ENCODE measurements at places on chromosomes 13 and 19.

GRCh38 chr13:112058941-112059340, 8.0 kb upstream of the SOX1 start:
- DNase-seq = no peak

- no peak for DNase-seq
These were observed 72.6 kb downstream of the DNAJC3 start for GRCh38 chr13:95749545-95749944.

GRCh38 chr19:36819130-36819630, 19.0 kb downstream of the ZNF790 start:
- DNase-seq = no peak

DNA sequence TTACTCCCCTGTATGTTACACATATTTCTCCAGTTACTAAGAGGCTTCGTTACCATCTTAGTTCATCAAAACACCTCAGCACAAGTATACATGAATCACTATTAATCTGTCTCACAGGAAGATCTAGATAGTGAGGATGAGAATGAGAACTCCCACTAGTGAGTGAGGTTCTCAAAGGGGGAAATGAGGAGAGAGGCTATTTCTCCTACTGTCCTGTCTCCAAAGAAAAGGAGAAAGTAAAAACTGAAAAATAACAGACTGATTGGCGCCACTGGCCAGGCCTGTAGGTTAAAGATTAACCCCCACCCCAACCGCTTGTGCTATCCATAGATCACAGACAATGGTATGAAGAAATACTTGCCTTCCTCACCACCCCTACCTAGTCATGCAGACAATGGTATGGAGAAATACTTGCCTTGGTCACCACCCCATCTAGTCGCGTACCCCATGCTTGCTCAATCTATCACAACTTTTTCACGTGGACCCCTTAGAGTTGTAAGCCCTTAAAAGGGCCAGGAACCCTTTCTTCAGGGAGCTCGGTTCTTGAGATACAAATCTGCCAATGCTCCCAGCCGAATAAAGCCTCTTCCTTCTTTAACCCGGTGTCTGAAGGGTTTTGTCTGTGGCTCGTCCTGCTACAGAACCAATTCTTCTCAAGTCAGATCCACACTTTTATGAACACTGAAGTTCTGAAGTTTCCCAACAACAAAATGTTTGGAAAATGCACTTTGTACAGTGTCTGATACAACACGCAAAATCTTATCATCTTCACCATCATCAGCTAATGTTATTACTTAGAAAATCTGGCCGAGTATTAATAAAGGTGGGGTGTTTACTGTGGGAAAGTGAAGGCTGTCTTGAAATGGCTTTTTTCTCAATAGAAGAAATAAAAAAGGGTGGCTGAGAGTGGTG, 598.1 kb downstream of the UQCRFS1 start:
- no peak for DNase-seq

GRCh38 chr19:14218620-14219330, 12.8 kb upstream of the ADGRL1 start:
- no peak for DNase-seq

GRCh38 chr13:81986308-81986707, 1645.4 kb upstream of the SPRY2 start:
- DNase-seq = no peak

GRCh38 chr13:31009166-31009565, 76.7 kb downstream of the TEX26 start:
- no peak for DNase-seq

DNA sequence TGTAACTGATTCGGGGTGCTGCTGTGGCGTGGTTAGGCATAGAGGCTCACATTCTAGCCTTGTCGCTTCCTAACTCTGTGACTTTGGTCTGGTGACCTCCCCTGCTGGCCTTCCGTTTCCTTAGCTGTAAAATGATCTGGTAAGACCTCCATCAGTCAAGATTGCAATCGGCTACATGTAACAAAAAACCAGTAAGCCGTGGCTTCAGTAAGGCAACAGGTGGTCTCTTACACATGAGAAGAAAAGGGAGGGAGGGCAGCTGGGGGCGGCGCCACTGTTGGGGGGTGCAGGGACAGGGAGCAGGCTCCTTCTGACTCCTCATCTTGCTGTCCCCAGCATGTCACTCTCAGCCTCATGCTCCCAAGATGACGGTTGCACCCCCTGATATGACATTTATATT, 148.0 kb downstream of the SIPA1L3 start:
- no peak for DNase-seq

- DNase-seq = peak; percentile 53
These were observed 89.4 kb downstream of the PCCA start for GRCh38 chr13:100178309-100178708.

- no peak for DNase-seq
These were observed 88.4 kb upstream of the KLF5 start for GRCh38 chr13:72970301-72970880.

- no peak for DNase-seq
These were observed 19.2 kb downstream of the FCGBP start for GRCh38 chr19:39915101-39915847.

DNA sequence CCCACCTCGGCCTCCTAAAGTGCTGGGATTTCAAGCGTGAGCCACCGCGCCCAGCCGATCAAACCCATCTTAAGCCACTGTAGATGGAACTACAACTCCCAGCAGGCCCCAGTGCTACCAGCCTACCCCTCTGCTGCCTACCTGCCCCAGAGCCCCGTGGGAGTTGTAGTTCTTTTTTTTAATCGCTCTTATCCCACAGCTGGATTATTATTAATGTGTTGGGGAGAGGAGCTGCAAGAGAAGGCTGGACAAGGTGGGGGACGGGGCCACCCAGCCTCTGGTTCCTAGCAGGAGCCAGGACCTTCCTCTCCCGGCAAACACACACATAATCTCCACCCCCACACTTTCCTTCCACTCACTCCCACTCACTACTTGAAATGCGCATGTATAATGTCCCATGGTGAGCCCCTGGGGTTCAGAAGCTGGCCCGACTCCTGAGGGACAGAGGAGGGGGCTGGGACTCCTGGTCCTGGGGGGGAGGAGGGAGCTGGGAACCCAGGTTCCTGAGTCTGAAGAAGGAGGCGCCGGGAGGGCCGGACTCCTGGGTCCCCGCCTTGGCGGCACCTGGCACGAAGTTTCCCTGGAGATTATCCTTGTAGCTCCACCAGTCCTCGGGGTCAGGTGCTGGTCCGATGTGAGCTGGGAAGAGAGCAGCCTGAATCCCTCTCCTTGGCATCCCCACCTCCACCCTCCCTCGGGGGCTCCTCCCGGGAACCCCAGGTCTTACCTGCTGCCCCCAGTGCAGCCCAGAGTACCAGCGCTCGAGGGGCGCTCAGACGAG, 958 bp downstream of the CA11 start:
- peak; percentile 70 for DNase-seq

- DNase-seq = no peak
These were observed 79.5 kb downstream of the COL4A1 start for GRCh38 chr13:110227416-110227815.

DNA sequence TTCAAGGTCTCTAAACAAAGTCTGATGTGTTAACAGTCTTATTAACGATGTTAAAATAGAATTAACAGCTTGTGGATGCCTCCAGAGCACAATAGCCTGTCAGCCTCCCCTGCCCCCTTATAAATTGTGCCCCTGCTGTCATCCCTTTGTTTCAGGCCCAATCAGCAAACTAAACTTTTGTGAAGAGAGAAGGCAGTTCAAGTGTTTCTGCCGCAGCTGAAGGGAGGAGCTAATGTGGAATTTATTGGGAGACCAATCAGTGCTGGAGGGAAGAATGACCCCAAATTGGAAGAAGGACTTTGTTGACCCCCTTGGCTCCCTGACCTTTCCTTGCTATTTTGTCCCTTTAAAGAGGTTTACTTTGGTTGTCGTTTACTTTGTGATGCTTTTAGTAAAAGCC, 160.5 kb downstream of the TM9SF2 start:
- DNase-seq = no peak

DNA sequence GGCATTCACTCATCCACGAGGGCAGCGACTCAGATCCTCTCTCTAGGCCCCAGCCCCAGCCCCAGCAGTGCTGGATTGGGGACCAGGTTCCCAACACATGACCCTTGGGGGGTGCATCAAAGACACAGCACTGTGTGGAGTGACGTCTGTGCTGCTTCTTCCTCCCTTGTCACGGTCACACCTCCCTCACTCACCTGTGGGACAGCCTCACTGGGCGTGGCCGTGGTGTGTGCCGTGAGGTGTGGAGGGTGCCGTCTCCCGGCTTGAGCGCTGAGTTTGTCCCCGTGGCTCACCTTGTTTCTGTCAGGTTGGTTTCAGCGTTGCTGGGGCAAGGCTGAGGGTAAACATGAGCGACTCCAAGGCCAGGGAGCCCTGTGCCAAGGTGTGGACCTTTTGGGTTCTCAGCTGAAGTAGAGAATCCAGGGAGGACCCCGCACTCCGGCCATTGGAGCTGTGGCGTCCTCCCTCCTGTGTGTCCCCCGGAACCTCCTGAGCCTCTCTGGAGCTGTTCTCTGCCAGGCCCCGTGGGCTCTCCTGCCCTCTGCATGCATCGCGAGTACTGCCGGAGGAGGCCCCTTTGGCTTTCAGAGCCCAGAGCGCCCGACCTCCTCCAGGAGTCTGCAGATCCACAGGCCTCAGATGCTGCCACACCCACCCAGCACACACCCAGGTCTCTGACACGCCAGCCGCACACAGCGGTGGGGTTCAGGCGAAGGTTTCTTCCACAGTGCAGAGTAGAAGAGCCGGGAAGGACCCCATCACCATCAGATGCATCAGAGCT, 33.6 kb downstream of the CSNK1G2 start:
- no peak for DNase-seq

DNA sequence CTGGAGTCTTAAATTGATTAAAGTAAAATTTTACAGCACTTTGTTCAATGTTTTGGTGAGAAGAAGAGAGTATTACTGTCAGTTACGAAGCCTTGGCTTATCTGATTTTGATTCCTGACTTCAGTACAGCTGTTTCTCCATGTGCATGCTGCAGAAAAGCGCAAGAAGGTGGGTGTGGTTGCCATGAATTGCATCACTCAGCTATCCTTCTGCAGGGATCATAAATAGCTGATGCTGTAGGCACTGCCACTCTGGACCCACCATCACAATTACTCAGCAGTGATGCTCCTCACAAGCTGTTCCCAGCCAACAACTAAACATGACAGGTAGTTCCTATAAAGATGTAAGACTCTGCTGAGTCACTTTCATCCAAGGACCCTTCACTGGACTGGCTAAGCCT, 321.2 kb downstream of the IRS2 start:
- DNase-seq = peak; percentile 21

DNA sequence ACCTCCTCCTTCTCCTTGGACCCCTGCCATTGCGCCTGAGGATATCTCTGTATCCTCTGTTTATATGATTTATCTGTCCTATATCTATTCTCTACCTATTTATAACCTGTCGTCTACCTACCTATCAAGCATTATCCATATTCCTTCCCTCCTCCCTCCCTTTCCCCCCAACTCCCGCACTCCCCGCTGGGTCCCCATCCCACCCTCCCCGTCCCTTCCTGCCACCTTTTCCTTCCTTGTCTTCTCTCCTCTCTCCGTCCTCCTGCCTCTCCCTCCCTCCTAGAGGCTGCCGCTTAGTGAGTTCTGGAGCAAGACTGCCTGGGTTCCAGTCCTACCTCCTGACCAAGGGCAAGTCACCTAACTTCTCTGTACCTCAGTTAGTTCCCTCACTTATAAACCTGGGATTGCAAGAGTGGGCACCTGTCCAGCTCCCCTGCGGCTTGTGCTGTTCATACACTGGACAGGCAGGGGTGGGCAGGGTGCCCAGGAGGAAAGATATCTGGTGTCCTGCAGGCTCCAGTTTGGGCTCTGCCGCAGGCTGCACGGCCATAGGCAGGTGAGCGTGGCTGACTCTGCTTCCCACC, 16.1 kb downstream of the TTYH1 start:
- DNase-seq = no peak

DNA sequence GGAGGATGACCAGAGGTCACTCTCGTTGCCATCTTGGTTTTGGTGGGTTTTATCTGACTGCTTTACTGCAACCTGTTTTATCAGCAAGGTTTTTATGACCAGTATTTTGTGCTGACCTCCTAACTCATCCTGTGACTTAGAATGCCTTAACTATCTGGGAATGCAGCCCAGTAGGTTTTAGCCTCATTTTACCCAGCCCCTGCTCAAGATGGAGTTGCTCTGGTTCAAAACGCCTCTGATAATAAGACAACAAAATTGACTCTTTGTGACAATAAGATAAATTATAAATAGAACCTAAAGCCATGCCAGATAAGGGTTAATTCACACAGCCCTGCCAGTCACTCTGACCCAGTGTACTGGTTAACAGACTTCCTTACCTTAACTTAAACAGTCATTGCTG, 267.7 kb upstream of the MAB21L1 start:
- DNase-seq = no peak

- no peak for DNase-seq
These were observed 10.8 kb downstream of the STAP2 start for GRCh38 chr19:4327877-4328242.

DNA sequence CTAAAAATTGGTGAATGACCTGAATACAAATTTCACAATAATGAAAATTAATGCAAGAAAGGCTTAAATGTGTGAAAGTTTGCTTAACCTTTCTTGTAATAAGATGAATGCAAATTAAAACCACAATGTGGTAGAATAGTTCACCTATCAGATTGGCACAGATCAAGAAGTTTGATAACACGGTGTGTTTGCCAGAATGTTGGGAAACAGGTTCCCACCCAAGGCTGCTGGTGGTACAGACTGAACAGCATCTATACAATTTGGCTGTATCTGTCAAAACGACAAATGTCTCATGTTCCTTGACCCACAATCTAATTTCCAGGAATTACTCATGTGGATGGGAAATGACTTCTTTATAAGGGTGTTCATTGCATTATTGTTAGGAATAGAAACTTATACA, 8.6 kb upstream of the IRS2 start:
- DNase-seq = no peak

DNA sequence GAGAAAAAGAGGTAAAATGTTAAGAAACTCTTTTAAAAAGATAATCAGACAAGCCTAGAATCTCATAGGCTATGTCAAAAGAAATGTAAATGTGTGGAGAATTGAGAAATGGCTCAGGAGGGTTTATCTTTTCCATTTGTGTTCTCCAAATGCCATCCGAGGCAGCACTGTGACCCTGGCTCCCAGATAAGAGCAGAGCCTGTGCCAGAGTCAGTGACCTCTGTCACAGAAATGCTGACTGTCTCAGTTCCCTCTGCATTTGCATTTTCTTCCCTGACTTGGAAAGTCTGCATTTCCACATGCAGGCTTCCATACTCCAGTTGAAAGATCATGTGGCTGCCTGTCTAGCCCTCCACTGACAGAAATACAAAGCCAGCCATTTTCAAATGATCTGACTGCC, 42.0 kb downstream of the SERTM1 start:
- no peak for DNase-seq

- no peak for DNase-seq
These were observed 41.0 kb upstream of the GRTP1 start for GRCh38 chr13:113404723-113405471.

GRCh38 chr19:1098177-1099051, 3.2 kb upstream of the POLR2E start:
- DNase-seq = peak; percentile 13
